Heart left ventricle (tissue), 16 donors: ENCODE measurements at places on chromosomes 5 and 9. TPM values are rescaled to one million over a fixed set of nuclear protein-coding genes. Genes with fewer than 3 reads are reported as not detected.

GRCh38 chr9:706606-707459 is 134.7 kb upstream of the DMRT1 start:
- peaks cover 4% of the 10 kb centered on the region for H3K27me3 ChIP-seq
- H3K4me1 ChIP-seq: peaks cover 44% of the 10 kb centered on the region
- peak overlapping the region; percentile 53 for H3K27ac ChIP-seq
- peak overlapping the region; percentile 33 for H3K4me3 ChIP-seq
- peaks cover 10% of the 10 kb centered on the region for H3K36me3 ChIP-seq
- peak; percentile 62 for DNase-seq

DNA sequence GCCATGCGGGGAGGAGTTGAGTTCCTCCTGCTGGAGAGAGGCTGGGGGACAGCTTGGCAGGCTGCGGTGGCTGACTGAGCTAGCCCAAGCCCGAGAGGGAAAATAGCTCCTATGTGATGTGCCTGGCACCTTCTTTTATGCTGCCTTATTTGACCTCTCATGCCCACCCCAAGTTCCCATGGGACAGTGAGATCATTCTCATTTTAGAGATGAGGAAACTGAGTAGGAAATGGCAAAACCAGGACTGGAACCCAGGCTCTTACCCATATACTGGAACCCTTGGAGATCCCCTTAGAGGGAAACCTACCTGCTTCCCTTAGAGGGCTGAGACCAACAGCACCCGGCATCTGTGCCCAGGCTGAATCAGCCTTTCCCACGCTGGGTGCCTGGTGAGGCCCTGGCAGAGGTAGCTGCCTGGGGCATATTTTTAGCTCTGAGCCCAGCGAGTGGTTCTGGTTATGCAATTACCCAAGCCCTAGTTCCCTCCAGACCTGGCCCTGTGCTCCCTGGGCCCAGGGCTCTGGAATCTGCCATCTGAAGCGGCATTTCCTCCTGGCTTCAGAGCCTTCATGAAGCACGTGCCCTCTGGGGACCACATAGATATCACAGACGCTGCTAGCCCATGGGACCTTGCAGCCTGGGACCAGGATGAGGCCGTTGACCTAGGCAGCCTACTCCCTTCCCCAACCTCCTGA is 23.6 kb downstream of the COL27A1 start:
- peak overlapping the region; percentile 84 for H3K27ac ChIP-seq
- no peaks in the 10 kb centered on the region for H3K27me3 ChIP-seq
- peak; percentile 66 for DNase-seq

CENPK gene
- 0.79 TPM for total RNA-seq

ZFP2 gene
- total RNA-seq: 1.2 TPM
